Spinal cord (tissue), 10 donors: ENCODE measurements at places on chromosomes 11 and 22.

DNA sequence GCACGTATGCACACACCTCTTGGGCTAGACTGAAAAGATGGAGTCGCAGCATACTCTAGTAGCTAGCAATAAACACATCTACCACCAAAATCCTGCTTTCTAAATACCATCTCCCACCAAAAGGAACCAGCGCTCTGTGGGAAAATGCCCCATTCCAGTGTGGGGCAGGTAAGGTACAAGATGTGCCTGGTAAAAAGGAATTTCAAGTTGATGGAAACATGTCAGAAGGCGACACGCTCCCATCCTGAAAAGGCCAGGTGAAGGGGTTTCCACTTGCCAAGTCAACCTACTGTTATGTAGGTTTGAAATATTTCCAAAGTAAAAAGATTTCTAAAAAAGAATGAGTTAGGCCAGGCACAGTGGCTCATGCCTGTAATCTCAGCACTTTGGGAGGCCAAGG lies 8.8 kb downstream of the DGCR2 start:
- DNase-seq, result no peak

DNA sequence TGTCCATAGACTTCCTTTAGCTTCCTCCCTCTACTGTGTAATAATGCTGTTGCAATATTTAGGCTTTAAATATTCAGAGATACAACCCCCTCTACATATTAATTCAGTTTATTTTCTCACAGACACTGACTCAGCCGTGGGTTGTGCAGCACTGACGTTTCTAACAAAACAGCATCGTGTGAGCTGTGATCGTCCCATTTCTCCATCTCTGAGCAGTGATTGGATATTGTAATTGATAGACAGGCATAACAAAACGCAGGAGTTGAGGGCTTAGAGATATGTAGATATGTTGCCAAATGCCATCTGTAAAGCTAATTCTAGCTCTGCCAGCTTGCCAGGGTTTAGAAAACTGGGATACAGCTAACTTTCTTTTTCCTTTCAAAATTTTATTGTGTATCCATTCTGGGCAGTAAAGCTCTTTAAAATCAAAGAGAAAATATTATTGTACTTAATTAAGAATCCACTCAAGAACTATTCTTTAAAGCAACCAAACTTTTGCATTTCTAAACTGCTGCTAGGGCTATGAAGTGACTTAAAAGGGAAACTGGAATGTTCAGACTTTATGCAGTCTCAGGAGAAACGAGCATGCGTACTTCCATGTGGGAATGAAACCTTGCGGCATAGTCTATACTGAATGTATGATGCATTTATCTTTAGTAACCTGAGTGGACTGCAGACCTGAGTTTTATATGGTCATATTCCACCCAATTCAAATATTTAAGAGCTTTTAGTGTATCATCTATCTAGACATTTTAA lies 22.7 kb downstream of the BTBD10 start:
- DNase-seq, result peak; percentile 88

GRCh38 chr11:32312206-32312817 lies 123.0 kb downstream of the WT1 start:
- no peak for DNase-seq

DNA sequence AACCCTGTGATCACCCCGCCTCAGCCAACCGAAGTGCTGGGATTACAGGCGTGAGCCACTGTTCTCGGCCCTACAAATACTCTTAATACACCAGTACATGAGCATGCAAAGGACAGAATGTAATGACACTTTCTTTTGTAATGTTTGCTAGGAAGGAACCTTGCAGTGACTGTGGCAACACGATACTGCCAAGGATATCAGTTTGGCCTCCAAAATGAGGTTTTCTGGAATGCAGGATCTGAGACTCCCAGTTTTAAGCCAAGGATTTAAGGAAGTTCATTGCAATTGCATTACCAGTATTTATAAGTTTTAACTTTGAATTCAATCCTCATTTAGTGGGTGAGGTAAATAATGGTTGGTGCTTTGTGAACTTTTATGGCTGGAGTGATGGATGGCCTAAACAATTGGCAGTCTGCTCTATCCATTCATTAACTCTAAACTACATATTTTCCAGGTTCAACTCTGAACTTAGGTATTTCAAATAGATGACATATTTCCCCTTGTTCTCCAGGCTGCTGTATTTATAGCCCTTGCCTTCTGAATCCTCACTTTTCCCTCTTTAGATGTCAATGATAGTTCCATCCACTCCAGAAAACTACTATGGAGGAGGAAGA lies 330.3 kb downstream of the C11orf87 start:
- DNase-seq, result no peak

GRCh38 chr22:26172389-26172990 lies 3.2 kb downstream of the SEZ6L start:
- DNase-seq, result no peak

DNA sequence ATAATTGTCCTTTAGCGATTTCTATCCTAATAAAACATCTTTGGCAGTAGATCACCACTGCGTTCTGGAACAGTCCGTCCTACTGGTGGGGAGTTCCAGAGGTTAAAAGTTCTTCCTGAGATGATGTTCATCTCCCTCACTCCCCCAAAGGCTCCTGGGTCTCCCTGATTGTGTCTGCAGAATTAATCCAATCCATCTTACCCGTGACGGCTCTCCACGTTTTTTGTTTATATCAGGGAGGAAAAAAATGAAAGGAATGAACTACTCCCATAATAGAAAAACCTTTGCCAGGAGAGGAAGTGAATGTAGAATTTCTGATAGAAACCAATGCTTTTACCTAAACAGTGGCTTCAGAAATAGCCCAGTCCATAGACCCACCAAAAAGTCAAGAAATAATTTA lies 81.6 kb downstream of the LARGE1 start:
- DNase-seq, result no peak

GRCh38 chr11:19813158-19813879 lies 100.7 kb downstream of the NAV2 start:
- DNase-seq, result no peak

DNA sequence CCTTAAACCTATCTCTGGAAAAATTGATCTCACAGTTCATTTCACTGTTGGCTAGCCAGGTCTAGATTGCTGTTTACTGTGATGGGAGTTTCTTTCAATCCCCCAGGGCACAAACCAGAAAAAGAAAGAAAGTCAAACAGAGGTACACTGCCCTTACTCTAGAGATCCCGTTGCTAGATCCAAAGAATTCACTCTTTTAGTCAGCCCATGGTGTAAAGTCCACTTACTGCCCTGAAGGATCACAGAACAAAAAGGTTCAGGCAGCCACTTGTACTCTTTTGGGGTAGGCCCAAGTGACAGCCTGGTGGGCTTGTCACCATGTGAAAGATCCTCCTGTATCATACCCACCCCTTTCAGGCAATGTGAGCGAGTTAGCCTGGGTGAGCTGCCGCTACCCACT lies 162.6 kb upstream of the CCDC179 start:
- no peak for DNase-seq

DNA sequence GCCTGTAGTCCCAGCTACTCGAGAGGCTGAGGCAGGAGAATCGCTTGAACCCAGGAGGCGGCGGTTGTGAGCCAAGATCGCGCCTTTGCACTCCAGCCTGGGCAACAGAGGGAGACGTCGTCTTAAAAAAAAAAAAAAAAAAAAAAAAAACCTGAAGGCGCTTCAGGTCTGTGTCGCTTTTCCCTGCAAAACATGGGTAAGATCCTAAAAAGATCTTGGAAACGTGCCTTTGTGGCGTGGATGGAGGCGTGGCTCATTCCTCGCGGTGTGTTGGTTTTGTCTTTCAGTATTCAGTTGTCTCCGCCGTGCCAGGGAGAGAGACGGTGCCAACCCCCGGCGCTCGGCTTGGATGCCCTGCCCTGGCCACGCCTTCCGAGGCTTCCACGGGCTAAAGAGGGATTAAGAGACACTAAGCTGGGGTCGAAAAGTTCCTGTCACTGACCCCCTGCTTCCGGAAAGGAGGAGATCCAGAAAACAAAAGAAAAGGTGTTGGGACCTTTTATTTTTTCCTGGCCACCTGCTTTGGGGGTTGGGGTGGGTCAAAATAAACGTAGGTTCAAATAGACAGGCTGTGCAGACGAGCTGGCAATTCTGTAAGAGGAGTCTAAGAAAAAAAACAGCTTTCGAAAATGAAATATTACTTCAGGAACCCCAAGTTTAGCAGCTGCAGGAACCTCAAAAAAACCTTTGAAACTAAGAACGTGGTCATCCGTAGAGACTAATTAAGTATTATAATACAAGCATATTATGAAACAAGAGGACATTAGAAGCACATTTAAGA lies 1.1 kb upstream of the SLC35F2 start:
- DNase-seq, result no peak

DNA sequence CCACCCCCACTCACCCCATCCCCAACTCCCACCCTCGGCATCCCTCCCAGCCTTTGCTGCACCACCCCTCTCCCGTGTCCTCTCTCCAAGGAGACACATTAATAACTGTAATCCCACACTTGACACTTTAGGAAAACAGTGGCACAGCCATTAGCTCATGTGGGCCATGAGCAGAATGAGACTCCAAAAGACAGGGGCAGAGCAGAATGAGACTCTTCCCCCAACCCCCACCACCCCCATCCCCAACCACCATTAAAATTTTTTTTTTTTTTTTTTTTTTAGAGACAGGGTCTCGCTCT lies 6.2 kb upstream of the SLCO2B1 start:
- no peak for DNase-seq

- no peak for DNase-seq
Observed at GRCh38 chr22:32261306-32261705, 6.2 kb upstream of the SLC5A4 start.

DNA sequence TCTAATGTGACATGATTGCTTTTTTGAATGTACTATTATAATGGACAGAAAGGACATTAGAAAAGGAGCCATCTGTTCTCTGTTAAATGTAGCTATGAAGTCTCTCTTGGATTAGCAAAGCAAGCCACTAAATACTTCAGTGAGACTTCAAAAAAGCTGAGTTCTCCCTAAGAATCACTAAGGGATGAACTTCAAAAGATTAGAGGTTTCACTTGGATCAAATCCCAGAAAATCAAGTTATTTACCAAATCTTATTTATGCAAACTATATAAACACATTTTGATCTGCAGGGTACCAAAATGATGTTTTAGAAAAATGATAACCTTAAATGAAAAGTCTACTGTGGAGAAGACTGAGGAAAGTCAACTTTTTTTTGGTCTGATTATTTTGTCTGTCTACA lies 82.1 kb upstream of the MTMR2 start:
- peak; percentile 21 for DNase-seq

- peak; percentile 65 for DNase-seq
Observed at GRCh38 chr22:46798366-46799350, 36.2 kb downstream of the TBC1D22A start.

DNA sequence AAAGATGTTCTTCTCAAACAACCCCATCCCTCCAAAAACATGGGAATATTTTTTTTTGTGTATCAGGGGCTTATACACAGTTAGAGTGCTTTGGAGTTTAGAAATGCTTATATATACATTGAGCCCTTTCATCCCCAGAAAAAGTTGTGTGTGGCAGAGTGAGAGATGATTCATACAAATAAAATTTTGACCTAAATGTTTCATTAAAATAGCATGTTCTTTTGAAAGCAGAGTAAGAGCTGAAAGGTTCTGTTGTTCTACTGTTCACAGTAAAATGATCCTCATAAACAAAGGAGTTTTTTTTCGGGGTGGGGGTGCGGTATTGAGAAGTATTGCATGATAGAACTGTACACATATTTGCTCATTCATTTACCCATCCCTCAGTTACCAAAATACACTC lies 512.4 kb downstream of the DLG2 start:
- no peak for DNase-seq

- no peak for DNase-seq
Observed at GRCh38 chr22:31179345-31179744, 19.4 kb downstream of the RNF185 start.

- peak; percentile 50 for DNase-seq
Observed at GRCh38 chr11:85809863-85810262, 1.1 kb downstream of the SYTL2 start.

GRCh38 chr11:70473186-70473872 lies 75.0 kb downstream of the CTTN start:
- DNase-seq, result no peak

- DNase-seq, result no peak
Observed at GRCh38 chr11:122756417-122756816, 81.9 kb upstream of the CRTAM start.

DNA sequence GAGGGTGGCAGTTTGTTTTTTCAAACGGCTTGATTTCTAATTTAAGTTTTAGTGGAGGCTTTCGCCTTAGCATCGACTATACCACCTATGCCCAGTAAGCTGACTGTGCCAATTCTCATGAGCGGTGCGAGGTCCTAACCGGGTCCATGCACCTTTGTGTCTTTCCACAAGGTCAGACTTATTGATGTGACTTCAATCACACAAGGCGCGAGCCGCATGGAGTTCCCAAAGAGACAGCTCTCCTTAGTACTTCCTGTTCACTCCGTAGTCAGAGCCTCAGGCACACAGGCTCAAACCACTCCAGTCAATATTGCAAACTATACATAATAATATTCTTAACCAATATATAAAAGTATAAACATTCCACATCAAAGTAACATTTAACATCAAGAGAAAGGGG lies 18.2 kb downstream of the ST14 start:
- DNase-seq, result no peak

DNA sequence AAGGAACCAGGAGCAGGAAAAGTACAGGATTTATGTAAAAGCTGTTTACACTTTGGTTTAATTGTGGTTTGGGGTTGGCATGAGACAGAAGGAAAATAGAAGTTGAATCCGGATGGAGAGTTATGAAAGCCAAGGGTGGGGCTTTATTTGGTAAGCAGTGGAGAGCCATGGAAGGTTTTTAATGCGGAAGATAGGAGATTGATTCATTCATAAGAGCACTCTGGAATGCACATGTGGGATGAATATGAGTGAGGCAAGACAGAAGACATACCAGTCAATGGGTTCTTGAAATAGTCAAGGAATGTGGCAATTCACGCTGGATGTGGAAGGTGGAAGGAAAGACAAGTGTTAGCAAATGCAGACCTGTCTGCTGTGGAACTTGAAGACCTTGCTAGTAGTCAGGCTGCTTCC lies 9.3 kb upstream of the GLB1L3 start:
- no peak for DNase-seq

GRCh38 chr11:128955636-128956035 lies 13.0 kb upstream of the TP53AIP1 start:
- DNase-seq, result no peak
